ENCODE measurements at places on chromosomes 6 and 20.
A peak's percentile ranks its signal among the peaks of the same experiment; 100 is the strongest.

DNA sequence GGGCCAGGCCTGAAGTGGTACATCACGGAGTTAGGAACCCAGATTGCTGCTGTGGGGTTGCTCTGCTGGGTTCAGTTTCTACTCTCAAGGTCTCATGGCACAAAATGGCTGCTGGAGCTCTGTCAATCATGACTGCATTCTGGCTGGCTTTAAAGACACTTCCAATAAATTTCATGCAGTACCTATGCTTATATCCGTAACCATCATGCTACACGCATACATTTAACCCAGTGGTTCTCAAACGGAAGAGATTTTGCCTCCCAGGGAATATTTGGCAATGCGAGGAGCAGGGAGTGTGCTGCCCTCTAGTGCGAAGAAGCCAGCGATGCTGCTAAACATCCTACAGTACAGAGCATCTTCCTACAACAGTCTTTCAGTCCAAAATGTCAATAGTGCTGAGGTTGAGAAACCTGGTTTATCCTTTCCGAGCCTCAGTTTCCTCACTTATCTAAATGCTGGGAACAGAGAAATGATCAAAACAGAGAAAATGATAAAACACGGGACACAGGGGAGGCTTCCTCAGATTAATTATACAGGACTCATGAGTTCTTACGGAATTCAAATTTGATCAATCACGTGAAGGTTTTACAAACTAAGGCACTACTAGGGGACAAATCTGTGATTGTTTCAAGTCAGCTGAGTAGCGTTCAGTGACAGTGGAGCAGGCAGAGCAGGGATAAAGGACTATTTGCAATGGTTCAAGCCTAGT lies 9.6 kb upstream of the SLC2A10 start:
- H3K27ac ChIP-seq, result peak overlapping the region; percentile 22
- no peak overlapping the region for H3K4me3 ChIP-seq
- H3K27me3 ChIP-seq, result peaks cover 32% of the 10 kb centered on the region
- DNase-seq, result no peak
- no peaks in the 10 kb centered on the region for H3K4me1 ChIP-seq

DNA sequence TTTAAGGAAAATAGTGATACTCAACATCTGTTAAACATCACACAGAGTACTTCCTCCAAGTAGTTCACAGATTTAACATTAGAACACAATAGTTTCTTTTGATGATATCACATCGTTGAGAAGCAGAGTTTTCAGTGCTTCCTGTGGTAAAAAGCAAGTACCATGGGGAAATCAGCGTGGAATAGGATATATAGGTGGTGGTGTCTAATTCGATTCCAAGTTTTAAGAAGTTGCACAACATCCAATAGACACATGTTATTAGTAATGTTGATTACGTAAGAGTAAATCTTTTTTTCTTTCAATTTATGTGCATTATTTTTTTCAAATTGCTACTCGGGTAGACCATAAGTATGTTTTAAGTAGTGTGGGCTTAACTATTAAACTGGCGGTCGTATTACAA lies 360.7 kb downstream of the NKAIN2 start:
- H3K4me1 ChIP-seq, result no peaks in the 10 kb centered on the region
- no peak for DNase-seq
- H3K4me3 ChIP-seq, result no peak overlapping the region
- H3K27me3 ChIP-seq, result no peaks in the 10 kb centered on the region
- H3K27ac ChIP-seq, result no peak overlapping the region

GRCh38 chr6:161305860-161306259 lies 32.0 kb upstream of the AGPAT4 start:
- peaks cover 8% of the 10 kb centered on the region for H3K27me3 ChIP-seq
- H3K27ac ChIP-seq, result no peak overlapping the region
- no peaks in the 10 kb centered on the region for H3K36me3 ChIP-seq
- no peaks in the 10 kb centered on the region for H3K4me1 ChIP-seq

DNA sequence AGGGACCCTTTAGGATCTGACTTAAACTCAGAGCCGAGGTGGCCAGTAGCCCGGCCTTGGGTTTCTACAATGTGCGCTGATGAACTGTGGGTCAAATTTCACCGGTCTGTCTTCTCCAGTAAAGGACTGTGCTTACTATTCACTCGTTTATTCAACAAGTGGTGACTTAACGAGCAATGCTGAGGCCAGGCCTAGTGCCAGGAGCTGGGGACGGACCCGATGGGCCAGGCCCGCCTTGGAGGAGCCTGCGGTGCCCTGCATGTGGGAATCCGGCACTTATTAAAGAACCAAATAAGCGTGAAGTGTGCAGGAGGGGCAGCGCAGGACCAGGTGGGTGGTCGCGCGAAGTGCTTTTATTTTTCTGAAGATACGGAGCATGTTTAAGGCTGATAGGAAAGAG lies 24.0 kb downstream of the CTCFL start:
- H3K36me3 ChIP-seq, result no peaks in the 10 kb centered on the region
- H3K27ac ChIP-seq, result no peak overlapping the region
- H3K4me1 ChIP-seq, result peaks cover 6% of the 10 kb centered on the region
- peaks cover 13% of the 10 kb centered on the region for H3K27me3 ChIP-seq
- no peak overlapping the region for H3K4me3 ChIP-seq

DNA sequence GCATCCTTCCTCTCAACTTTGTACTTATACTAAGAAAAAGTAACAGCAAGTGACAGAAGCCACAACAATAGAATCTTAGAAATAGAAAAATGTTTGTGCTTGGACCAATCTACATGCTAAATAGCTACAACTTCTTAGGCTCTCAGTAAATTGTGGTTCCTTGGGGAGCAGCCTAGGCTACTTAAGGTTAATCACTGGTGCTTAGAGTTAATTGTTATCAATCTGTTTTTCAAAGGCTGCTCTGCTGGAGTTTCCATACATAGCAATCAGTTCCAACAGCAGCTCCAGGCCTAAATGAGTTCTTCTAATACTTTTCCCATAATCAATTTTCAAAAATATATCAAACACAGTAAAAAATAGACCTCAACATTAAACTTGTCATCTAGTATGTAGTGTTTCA lies 571.4 kb downstream of the EPHA7 start:
- H3K4me1 ChIP-seq, result no peaks in the 10 kb centered on the region
- H3K27me3 ChIP-seq, result no peaks in the 10 kb centered on the region

DNA sequence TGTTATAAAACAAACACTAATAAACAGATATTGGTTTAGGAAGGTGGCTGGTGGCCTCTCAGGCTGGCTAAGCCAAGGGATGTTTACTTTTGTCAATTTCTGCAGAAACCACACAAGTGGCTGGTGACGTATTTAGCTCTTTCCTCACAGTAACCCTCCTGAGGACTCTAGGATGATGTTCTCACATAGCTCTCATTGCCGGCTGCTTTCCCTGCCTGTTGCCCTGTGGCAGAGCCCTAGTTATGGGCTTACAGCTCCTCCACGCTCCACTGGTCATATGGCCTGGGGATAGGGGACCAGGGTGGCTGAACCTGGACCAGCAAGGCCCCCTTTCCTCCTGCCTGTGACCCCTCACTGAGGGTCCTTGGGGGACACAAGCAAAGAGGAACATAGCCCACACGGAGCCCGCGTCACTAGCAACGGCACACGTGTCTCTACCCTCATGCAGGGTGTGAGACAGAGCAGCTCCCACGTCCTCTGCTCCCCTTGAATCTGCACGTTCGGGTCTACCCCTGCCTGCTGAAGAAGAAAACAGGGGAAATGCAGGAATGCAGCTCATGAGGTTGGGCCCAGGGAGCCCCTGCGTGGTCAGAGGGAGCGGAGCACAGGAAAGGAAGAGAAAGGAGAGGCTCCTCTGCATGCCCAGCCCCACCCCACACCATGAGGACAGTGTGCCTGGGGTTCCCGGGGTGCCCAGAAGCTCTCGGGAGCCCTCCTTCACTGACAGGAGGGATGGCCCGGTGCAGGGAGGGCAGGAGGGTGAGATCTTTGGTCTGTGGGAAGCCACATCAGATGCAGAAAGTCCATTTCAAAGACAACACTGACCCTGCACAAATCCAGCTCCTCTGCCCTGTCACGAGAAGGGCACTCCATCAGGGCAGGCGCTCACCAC lies 13.9 kb downstream of the RAMACL start:
- peaks cover 1% of the 10 kb centered on the region for H3K27me3 ChIP-seq
- no peak for DNase-seq
- H3K36me3 ChIP-seq, result no peaks in the 10 kb centered on the region
- no peak overlapping the region for H3K27ac ChIP-seq
- no peaks in the 10 kb centered on the region for H3K4me1 ChIP-seq

DNA sequence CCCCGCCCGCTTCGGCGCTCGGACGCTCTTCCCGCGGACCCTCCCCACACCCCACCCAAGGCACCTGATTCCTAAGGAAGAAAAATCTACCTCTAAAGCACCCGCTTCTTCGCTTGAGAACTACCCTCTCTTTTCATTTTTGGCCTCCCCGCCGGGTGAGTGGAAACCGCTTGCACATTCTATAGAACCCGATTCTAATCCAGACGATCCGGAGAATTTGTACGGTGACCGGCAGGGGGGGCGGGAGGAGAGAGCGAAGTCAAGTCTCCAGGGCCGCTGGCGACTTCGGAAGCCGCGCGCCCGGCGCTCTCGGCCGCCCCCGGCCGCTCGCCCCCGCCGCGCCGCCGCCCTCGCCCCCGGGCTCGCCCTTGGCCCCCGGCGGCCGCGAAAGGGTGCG lies at the start of gene RBM24:
Gene RBM24, plus strand, starts transcription at position 262 of the 397 bp plus-strand sequence. CDS start 221 bp downstream, outside the sequence.
- peaks cover 56% of the 10 kb centered on the region for H3K27me3 ChIP-seq
- no peak within 1 kb of the TSS for H3K27ac ChIP-seq
- peaks cover 18% of the 10 kb centered on the region for H3K4me1 ChIP-seq
- H3K4me3 ChIP-seq, result peak within 1 kb of the TSS; percentile 77
- no peaks in the 10 kb centered on the region for H3K36me3 ChIP-seq

DNA sequence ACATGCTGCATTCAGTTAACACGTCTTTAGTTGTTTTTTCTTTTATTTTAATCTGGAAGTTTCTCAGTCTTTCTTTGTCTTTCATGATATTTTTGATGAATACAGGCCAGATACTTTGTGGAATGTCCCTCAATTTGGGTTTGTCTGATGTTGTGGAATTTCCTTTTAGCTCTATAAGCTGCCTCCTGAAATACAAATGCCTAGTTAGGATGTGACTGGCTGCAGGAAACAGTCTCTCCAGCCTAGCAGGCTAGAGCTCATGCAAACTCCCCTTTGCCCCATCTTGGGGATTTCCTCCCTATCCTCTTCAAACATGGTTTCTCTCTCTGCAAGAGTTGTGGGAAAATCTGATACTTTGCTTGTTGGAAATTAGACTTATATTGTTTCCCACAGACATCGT lies 89.3 kb upstream of the JAG1 start:
- no peak overlapping the region for H3K4me3 ChIP-seq
- DNase-seq, result no peak
- no peaks in the 10 kb centered on the region for H3K36me3 ChIP-seq
- H3K4me1 ChIP-seq, result no peaks in the 10 kb centered on the region
- H3K27ac ChIP-seq, result no peak overlapping the region

DNA sequence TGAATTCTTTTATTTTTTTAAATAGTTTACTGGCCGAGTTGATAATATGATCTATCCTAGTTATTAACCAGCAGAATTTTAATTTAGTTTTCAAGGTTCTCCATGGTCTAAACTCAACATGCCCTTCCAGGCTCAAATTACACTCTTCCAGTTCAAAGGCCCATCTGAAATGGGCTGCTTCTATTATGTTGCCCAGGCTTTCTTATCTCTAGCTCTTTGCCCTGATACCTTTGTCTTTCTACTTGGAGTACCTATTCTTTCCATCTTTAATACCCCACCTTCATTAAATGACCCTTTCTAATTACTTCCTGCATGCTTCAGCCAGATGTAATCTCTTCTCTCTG lies 541.2 kb upstream of the FLRT3 start:
- H3K36me3 ChIP-seq, result no peaks in the 10 kb centered on the region
- no peaks in the 10 kb centered on the region for H3K27me3 ChIP-seq
- no peak for DNase-seq
- no peaks in the 10 kb centered on the region for H3K4me1 ChIP-seq
- H3K27ac ChIP-seq, result no peak overlapping the region

Data from naive thymus-derived CD8-positive, alpha-beta T cell (primary cell).